ENCODE measurements at places on chromosomes 16 and 17.

GRCh38 chr16:12539185-12539929 lies 264.3 kb downstream of the CPPED1 start:
- DNase-seq, result no peak

DNA sequence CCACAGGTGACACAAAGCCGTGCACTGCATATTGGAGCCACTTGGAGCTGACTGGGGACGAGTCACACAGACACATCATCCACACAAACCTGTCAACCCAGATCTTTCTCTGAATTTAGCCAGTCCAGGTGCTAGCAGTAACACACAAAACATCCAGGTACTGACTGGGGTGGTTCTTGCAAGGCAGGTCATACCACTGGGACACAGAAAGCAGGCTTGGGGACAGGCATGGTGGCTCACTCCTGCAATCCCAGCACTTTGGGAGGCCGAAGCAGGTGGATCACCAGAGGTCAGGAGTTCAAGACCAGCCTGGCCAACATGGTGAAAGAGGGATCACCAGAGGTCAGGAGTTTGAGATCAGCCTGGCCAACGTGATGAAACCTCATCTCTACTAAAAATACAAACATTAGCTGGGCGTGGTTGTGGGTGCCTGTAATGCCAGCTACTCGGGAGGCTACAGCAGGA lies 14.9 kb downstream of the ENPP7 start:
- no peak for DNase-seq

- no peak for DNase-seq
Measured at GRCh38 chr16:88804173-88804551, 573 bp downstream of the CDT1 start.

- no peak for DNase-seq
Measured at GRCh38 chr17:56213031-56213430, 59.8 kb downstream of the ANKFN1 start.
